COLO829 (cell line): ENCODE measurements at places on chromosomes 2 and 18.

DNA sequence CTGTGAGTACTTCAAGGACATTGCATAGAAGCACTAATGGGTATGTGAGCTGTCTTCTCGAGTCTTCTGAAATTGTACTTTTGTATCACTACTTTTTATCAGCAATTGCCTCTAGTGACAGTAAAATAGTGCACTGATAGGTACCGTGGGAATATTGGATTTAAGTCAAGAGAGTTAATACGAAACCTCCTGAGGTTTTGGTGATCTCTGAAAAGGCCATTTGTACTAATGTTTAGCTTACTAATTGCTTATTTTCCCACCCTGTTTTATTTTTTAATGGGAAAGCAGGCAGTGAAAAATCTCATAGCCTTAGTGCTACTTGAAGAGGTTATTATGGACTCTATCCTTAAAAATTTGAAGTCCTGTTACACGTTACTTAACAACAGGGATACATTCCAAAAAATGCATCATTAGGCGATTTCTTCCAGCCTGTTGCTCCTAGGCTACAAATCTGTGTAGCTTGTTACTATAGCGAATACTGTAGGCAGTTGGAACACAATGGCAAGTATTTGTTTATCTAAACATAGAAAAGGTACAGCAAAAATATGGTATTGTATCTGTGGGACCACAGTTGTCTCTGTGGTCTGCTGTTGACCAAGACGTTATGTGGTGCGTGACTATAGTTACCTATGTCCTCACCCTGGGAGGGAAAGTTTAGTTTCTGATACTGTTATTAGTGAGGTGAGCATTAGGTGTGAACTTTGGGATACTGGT lies 65.9 kb downstream of the CAB39 start:
- DNase-seq = no peak

GRCh38 chr2:167826906-167827305 lies 420.5 kb downstream of the STK39 start:
- no peak for DNase-seq

- no peak for DNase-seq
These were observed 120.2 kb downstream of the LPIN1 start for GRCh38 chr2:11866358-11867335.

- DNase-seq = no peak
These were observed 224.5 kb upstream of the HDAC4 start for GRCh38 chr2:239625156-239625845.
